DMS79 treated with DMSO at 0.1 percent for 48 hours (cell line): ENCODE measurements at places on chromosomes 13 and 19.

GRCh38 chr13:36959456-36960116, 39.5 kb upstream of the SMAD9 start:
- DNase-seq = no peak

DNA sequence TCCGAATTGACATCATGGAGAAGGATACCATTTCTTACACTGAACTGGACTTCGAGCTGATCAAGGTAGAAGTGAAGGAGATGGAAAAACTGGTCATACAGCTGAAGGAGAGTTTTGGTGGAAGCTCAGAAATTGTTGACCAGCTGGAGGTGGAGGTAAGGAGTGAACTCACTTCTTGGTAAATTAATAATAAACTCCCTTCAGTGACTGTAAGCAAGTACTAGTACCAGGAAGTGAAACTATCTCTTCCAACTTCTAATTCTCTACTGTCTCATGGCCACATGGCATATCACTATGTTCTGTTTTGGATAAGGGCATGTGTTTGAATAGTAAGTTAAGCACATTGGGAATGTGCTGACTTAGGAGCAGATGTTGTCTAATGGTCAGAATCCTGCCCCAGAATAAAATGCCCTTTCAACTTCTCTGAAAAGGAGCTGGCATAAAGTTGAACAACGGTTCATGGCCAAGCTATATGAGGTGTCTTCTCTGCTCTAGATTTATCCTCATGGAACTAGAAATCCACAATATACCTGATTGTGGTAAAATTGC, 13.4 kb downstream of the OLFM4 start:
- no peak for DNase-seq

- no peak for DNase-seq
These were observed 20.5 kb downstream of the IQCN start for GRCh38 chr19:18253716-18254115.

DNA sequence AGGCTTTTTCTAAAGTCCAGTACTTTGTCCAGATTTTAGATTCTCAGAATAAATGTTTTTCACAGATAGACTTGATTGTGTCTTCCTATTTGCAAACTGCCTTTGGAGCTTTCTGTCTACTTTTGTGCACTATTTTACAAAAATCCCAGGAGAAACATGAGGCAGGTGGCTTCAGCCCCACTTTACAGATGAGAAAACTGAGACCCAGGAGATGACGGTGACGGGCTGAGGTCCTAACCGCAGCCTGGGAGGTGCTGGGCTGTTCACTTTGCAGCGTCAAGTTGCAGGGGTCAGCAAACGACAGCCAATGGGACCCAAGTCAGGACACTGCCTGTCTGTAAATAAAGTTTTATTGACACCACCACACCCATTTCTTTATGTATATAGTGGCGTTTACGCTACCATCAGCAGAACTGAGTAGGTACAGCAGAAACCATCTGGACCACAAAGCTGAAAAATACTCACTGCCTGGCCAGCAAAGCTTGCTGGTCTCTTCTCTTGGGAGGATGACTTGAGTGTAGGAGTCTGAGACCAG, 6.8 kb upstream of the KDM4B start:
- no peak for DNase-seq

GRCh38 chr19:2579678-2580280, 103.9 kb downstream of the GADD45B start:
- DNase-seq = no peak

- DNase-seq = no peak
These were observed 49.6 kb upstream of the MED4 start for GRCh38 chr13:48144413-48145035.

GRCh38 chr13:60347174-60347573, 49.8 kb upstream of the TDRD3 start:
- no peak for DNase-seq

DNA sequence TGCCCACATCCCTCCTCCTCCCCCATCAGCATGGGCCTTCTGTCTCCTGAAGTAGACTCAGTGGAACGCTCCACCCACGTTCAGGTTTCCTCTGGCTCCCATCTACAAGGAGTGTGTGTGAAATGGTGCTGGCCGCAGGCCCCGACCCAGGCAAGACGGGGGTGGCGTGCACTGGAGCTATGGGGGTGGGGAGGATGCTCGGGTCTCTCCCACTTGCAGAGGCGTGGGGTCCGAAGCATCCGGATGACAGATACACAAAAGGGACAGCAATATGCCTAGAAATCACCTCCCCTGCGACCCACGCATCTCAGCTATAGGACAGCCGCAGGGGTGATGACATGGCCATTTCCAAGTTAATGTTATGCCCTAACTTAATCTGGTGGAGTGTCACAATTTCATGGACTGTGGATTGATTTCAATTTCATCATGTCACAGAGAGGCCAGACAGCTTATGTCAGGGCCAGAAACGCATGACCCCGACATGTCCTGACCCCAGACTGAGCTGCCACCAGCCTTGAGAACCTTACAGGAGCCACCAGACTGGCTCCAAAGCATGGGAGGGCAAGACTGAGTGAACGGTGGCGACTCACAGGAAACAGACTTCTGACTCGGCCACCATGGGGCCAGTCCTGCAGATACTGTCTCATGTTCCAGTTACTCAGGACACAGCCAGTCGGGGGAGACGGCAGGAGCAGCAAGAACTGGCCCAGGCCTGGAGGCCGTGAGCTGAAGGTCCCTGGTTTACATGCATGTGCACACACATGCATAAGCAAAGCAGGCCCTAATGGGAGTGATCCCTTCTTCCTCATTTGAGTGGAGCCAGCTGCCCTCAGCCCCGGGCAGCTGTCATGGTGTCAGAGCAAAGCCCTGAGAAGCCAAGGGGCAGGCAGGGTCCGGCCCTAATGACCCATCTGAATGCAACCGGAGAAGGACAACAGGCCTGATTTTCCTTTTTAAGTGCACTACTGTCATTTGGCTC, 82.2 kb downstream of the SLC7A1 start:
- no peak for DNase-seq

- no peak for DNase-seq
These were observed 70.5 kb upstream of the ZNF420 start for GRCh38 chr19:37007587-37008220.

DNA sequence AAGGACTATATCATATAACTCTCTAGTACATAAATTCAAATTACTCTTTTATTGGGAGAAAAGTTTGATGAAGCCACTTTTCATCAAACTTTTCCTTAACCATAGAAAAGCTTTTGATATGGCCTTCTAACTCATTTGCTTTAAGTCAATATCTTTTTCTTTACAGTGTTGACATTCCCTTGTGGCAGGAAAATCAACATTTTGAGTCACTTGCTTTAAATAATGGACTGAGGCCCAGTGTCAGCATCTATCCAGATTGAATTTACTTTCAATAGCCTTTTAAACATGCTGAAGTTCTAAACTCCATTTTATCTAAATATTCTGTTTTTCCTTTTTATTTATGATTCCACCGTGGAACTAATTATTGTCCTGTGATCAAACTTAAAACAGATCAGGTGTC, 62.7 kb downstream of the PCDH9 start:
- DNase-seq = no peak

DNA sequence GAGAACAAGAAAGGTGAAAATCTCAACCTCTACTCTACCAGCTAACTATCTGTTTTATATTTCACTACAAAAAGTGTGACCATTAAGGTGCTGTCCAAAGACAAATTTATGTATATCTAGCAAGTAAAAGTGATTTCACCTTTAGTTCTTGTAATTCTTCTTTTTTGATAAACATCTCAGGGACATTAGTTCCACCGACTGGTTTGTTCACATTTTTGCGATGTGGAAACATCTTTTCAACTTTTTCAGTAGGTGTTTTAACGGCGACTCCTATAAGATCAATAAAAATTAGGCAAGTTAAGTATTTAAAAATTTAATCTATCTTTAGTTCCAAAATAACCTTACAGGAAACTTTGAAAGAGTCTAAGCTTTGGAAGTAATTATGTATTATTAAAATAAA, 33.3 kb downstream of the CLDN10 start:
- no peak for DNase-seq

GRCh38 chr13:58955546-58956385, 1208.0 kb downstream of the DIAPH3 start:
- DNase-seq = no peak

DNA sequence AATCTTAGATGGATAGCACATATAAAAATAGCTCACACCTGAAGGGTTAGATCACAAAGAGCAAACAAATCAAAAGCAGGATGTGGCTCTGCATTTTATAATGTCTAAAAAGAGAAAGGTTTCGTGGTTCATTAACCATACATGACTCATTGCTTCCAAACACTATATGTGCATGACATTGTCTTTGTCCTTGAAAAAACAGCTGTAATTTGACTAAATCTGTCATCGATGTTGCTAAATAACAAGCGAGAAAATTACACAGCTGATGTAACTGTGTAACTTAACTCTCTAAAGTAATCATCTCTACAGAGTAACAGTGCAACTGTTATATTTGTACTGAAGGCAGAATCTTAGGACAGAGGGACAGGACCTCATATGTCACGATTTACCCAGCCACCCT, 383.1 kb upstream of the GPC6 start:
- peak; percentile 36 for DNase-seq

DNA sequence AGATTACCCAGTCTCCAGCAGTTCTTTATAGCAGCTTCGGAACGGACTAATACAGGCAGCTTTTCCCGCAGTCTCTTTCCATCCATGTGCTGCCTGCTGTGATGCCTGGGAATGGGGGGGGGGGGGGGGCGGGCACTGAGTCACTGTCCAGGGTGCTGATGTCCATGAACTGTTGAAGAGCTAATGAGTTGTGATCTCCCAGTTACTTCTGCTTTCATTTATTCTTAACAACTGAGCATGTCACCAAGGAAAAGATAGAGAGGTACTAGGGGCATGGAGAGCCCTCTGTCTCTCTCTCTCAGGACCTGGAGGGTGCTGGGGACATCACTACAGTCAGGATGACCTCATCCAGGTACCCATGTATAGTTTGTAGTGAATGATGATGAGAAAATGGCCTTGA, 20.3 kb upstream of the CEACAM1 start:
- DNase-seq = no peak

DNA sequence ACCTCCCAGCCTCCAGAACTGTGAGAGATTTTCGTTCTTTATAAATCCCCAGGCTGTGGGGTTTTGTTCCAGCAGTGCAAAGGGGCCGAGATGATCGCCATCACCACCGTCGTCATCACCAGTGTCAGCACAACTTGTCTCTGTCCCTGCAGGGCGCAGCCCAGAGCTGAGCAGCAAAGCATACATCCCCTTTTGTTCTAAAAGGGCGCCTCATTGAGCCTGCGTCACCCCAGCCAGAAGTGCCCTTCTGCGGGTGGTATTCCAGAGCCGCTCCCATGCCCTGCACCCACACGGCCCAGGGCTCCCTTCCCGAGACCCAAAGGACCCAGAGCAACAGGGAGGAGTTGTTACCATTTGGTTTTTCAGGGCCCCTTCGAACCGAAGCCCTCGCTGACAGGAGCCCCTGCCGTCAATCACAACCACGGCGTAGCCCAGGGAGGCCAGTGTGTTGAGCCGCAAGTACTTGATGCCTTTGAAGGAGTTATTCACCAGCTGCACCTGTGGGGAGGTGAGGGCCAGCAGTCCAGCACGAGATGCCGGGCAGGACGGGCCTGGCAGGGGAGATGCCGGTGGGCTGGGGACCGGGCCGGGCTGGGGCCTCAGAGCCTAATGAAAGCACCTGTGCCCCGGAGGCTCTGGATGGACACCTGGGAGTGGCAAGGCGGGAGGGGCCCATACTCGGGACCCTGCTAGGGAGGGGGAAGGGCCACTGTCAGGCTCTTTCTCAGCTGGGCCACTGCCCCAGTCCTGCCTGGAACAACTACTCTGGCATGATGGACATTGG, 14.4 kb upstream of the MYDGF start:
- DNase-seq = no peak

GRCh38 chr13:31433746-31434145, 234.0 kb downstream of the B3GLCT start:
- no peak for DNase-seq

DNA sequence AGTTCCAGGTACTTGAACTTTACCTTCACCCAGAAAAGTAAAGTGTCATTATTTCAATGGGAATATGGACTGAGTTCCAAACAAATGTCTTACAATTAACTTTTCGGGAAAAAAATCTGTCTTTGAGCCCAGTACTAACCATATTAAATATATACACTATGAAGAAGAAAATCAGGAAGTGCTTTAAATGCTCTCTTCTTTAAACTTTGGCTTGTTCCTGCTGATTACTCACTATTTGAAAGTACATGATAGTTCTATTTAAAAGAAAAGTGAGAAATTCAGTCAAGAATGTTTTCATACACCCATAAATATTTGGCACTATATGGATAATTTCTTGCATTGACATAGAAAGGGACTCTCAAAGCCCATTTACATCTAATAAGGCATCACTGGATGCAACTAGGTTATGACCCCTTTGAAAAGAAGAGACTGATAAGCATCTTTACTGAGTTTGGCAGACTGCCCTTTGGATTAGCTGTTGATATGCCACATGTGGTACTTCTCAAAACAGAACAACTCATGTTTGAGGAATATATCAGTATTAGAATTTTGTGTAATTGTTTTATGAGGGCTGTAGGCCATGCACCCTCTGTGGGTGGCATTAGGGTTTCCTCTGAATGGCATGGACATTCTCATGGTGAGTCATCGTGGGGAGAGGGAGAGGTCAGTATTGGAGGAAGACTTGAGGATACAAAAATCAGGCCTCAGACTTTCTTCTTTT, 25.0 kb upstream of the VWA8 start:
- DNase-seq = peak; percentile 62

GRCh38 chr13:40494946-40495620, 171.4 kb downstream of the FOXO1 start:
- no peak for DNase-seq

DNA sequence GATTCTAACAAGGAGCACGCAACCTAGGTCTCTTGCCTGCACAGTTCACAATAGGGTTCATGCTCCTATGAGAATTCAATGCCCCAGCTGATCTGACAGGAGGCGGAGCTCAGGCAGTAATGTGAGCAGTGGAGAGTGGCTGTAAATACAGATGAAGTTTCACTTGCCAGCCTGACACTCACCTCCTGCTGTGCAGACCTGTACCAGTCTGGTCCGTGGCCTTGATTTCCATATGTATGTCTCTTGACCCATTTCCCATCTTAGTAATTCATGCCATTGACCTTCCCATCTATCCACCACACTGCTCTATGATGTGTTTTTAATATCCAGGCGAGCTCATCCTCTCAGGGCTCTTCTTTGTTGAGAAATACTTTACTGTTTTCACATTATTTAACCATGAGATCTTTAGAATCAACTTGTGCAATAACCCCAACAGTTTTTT, 95.2 kb downstream of the LRCH1 start:
- DNase-seq = no peak

GRCh38 chr13:110155072-110155471, 151.9 kb downstream of the COL4A1 start:
- DNase-seq = no peak

GRCh38 chr19:46840498-46840942, 10.1 kb downstream of the AP2S1 start:
- peak; percentile 60 for DNase-seq

DNA sequence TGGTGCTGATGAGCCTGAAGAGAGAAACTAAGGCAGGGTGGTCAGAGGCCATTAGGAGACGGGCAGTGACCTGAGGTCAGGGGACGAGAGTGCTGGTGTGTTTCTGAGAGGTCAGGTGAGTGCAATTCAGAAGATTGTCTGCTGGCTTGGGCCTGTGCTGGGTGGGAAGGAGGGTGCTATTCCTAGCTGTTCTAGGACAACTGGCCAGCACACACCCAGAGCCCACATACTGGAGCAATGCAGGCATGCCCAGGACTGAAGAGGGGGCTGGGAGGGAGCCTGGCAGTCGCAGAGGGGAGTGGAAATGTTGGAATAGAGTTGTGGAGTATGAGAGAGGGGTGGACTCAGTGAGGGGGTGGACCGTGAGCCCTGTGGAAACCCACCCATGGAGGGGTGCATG, 16.5 kb downstream of the ARHGEF7 start:
- DNase-seq = no peak
